A172 (cell line): ENCODE measurements at places on chromosomes 12 and 14. TPM values are rescaled to one million over a fixed set of nuclear protein-coding genes. Genes with fewer than 3 reads are reported as not detected.

Gene PLEKHG7
- total RNA-seq = not detected in 2 replicates

Gene RASSF9
- total RNA-seq = 0.74 and 1.4 TPM in 2 replicates

Gene OR6C2
- total RNA-seq = not detected in 2 replicates

Gene PGAM5
- 59.8 and 73.4 TPM in 2 replicates for total RNA-seq

Gene B4GALNT3
- 1.9 and 2.5 TPM in 2 replicates for total RNA-seq

Gene MMP17
- 3.7 and 5.7 TPM in 2 replicates for total RNA-seq

DNA sequence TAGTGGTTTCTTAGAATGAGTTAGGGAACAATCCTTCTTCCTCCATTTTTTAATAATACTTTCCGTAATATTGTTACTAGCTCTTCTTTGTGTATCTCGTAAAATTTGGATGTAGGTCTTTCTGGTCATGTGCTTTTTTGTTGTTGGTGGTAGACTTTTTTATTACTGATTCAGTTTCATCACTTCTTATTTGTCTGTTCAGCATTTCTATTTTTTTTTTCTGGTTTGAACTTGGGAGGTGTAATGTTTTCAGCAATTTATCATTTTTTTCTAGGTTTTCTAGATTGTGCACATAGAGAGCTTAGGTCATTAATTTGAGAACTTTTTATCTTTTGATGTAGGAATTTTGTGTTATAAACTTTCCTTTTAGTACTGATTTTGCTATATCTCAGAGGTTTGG is 1299.9 kb downstream of the FSCB start:
- DNase-seq = no peak

DNA sequence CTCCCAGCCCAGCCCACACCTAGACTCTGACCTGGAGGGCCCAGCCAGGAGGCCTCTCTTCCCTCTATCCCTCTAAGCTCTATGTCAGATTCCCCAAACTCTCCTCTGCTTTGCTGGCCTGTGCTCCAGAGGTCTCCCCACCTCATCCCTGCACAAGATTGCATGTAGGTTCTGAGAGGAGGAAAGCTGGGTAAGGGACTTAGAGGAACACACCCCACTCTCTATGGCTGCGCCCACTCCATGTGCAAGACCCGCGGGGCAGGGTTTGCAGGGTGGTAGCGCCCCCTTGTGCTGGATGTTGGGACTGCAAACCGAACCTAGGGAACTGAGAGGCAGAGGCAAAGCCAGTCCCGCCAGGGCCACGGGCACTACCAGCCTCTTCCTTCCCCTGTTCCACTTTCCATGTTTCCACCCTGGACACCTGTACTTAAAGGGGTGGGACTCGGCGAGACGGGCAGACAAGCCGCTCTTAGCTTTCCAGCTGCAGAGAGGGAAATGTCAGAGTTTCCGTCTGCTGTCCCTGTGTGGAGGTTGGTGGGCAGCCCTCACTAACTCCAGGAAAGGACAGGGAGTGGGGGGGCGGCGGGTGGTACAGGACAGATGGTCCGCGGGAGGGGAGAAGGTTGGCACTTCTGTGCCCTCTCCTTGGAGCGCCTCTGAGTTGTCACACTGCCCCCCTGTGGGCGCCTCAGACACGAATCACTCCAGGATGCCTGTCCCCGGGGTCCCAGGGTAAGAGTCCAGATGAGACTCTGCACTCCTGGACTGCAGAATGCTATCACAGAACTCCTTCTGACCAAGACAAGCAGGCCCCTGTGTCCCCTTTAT is 16.8 kb downstream of the MMP14 start:
- DNase-seq = peak; percentile 55

DNA sequence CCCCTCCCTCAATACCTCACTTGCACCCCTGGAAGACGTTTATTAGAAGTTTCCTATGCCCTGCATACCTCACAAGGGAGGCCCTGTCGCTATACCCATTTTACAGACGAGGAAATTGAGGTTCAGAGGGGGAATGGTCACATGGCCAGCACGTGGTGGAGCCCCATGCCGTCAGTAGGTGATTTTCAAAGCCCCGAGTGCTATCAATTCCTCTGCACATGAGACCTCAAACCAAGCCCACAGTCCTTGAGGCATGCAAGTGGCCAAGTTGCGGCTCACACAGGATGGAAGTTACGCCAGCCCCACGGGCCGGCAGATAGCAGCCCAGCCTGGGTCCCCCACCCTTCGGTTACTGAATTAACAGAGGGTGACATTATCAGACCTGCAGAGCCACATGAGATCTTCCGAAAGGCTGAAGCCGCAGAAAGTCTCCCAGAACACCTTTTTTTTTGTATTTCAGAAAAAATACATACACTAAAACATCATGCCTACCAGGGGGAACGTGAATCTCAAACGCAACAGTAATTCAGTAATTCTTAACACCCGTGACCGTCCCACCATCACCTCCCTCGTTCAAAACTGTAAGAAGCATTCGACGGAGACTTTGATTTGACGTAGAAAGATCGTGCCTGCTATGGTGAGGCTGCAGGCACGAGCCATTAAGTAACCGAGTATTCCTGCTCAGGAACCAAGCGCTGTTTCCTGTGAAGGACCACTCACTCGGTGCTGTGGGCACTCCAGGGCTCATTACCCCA is 129.0 kb downstream of the RFLNA start:
- DNase-seq = no peak

GRCh38 chr14:76863724-76864407 is 37.7 kb downstream of the LRRC74A start:
- DNase-seq = no peak

DNA sequence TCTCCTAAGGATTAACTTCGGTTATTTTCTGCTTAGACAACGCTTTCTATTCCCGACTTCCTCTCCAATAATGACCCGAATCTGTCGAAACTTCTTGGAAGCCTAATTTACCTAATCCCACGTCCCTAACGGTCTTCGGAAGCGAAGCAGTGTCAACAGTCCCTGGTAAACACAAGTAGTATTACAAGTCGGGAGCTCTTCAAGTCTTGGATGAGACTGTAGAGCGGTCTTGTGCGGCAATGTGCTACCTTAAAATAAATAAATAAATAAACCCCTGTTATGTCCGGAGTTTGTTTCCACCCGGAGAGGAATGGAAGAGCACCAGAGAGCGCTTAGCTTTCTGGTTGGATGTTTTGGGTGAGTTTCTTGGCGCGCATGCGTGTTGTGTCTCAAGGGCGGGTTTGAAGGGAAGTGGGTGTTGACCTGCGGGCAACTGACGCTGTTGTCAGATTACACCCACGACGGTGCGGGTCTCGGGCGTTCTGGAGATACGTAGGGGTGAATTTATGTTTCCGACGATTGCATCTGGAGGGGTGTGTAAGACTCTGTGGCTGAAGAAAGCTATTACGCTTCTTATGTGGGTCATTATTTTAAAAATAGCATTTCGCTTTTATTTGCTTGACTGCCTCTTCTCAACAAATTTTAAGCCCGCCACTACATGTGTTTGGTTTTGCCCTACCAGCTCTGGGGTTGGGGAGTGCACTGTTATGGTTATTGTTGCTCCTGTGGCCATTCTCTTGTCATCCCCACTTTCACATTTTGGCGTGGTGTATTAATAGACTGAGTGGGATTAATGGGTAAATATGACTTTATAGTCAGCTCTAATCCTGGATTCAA is at the start of the genes KIAA0586 and TIMM9:
KIAA0586 (plus strand) TSS at position 439 of the 837 bp plus-strand sequence. CDS start 546 bp downstream, outside the sequence.
TIMM9 (minus strand) TSS at position 251 of the 837 bp plus-strand sequence. CDS start 15,586 bp downstream, outside the sequence.
- DNase-seq = peak; percentile 91

DNA sequence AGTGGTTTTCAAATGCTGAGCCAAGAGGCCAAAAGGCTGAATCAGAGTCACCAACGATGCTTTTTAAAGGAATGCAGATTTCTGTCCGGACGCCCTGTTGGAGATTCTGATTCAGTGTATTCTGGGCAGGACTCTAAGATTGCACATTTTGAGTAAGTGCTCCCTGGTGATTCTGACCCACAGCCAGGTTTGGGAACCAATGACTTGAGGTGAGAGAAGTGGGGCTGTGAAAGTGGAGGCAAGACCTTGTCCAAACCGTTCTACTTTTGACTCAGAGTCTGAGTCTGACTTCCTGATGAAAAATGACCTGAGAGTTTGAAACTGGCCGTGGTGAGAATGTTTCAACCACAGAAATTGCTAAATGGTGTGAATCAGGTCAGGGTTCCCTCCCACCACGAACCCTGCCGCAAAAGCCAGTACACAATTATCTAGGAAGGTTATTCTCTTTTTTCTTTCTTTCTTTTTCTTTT is 90.2 kb downstream of the NTN4 start:
- DNase-seq = peak; percentile 91

DNA sequence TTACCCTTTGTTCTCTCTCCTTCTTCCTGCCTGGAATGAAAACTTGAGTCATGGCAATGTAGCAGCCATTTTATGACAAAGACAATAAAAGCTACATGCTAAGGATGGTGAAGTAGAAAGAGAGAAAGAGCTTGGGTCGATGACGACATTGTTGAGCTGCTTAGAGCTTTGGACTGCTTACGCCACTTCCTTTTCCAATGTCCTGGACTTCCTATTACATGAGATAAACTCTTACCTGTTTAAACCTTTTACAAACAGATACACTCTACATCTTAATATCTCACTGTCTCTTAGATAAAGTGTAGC is 70.1 kb downstream of the PEBP1 start:
- no peak for DNase-seq

DNA sequence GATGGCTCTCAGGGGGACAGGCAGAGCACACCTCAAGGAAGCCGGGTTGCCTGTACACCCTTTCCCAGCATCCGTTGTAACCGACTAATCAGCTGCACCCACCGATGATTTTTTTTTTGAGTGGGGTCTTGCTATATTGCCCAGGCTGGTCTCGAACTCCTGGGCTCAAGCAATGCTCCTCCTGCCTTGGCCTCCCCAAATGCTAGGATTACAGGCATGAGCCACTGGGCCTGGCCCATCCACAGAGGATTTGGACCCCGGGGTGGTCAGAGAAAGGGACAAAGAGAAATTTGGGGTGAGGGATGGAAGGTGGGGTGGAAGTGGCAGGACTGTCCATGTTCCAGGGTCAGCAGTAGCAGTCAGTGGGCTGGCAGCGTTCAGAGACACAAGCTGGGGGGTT is 43.3 kb upstream of the PPP1CC start:
- DNase-seq = no peak

DNA sequence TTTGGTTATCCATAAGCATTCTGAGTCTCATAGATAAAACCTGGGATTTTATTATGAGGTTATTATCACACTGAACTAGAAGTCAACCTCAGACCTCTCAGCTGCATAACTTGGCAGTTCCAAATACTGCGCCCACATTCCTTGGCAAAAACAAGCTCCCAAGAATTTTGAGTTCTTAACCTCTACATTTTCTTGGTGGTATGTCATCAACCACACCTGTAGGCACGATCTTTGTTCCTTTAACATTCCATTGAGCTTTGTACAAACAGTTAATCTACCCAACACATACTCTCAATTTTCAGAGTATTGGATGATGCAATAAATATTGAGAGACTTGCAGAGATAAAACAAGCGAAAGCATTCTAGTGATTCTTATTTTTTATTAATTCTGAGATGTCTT is 371.8 kb upstream of the PRICKLE1 start:
- DNase-seq = peak; percentile 93

- no peak for DNase-seq
These were observed 1.3 kb downstream of the BHLHE41 start for GRCh38 chr12:26123482-26123980.

DNA sequence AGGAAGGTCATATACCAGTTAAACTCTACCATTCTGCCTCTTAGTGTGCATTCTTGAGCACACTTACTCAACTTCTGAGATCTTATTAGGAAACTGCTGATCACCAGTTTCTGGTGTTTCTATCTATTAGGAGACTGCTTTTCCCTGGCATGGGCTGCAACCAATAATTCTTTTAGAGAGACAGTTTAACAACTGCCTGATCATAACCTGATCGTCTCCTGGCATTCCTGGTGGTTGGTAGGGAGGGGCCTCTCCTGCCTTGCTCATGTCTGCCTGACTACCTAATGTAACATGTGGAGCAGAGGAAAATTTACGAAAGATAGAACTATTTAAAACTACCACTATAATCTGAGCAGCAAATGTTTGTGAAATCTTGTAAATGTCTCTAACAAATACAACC is 75.3 kb upstream of the MGAT4C start:
- no peak for DNase-seq

DNA sequence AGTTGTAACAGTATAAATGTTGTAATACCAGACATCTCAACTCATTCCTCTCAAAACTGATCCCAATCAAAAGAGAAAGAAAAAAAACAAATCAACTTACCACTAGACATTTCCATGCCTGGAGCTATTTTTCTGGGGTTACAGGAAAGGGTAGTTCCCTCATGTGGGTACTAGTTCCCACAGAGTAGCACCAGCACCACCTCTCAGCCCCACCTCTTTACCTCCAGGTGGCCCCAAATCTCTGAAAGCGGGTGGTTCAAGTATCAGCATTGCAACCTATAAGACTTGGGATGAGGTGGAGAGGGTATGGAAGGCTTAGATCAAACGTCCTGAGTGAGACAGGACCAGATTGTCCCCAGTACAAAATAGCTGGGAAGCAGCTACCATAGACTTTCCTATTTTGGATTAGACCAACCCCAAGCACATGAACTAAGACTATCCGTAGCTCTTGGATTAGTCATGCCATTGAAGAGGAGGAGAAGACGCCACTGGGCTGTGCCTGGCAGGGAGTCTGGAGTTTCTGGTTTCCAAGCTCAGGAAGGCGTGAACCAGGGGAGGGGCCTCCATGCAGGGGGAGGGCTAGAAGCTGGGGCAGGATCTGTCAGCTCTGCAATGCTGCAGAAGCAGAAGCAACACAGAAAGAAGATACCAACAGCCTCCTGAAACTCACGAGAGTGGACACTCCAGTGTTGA is at the start of gene SLC39A2:
SLC39A2 (plus strand) TSS at position 620 of the 693 bp plus-strand sequence. CDS start 154 bp downstream, outside the sequence.
- DNase-seq = peak; percentile 28

DNA sequence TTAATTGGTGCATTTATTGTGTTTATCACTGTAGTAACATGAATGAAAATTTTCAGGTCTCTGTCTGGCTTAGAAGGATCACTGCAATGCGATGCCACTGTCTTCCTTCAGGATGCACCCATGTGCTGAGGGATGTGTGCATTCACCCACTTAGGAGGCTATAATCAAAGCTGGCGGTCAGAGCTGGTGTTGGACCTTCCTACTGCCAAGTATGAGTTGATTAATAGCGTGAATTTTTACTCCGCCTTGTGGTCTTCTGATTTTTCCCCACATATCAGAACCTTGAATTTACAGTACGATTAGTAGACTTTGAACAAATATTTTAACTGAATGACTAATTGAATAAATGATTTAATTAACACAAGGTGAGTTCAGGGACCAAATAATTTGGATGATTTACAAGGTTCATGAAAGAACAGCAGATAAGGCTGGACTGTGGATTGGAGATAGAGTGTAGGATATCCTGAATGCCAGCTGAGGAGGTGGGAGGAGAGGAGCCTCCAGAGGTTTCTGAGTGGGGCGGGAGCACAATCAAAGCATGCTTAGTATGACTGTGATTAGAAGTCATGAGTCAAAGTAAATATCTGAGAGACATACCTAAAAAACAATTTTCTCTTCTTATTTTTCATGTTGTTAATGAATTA is 50.1 kb downstream of the RERG start:
- no peak for DNase-seq

DNA sequence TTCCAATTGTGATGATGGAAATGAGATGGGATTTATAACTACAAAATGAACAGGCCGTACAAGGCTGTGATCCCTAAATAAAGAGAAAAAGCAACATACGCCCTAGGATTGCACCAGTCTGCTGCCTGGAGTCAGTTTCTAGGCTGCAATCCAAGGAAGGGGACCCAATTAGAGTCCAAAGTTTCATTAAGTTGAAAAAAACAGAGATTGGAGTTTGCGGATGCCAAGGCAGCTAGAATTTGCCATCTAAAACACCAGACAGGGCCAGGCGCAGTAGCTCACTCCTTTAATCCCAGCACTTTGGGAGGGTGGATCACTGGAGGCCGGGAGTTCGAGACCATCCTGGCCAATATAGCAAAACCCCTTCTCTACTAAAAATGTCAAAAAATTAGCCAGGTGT is 661.0 kb downstream of the RPS29 start:
- DNase-seq = no peak
